AG09319 (cell line): ENCODE measurements at places on chromosomes 7 and 10.

DNA sequence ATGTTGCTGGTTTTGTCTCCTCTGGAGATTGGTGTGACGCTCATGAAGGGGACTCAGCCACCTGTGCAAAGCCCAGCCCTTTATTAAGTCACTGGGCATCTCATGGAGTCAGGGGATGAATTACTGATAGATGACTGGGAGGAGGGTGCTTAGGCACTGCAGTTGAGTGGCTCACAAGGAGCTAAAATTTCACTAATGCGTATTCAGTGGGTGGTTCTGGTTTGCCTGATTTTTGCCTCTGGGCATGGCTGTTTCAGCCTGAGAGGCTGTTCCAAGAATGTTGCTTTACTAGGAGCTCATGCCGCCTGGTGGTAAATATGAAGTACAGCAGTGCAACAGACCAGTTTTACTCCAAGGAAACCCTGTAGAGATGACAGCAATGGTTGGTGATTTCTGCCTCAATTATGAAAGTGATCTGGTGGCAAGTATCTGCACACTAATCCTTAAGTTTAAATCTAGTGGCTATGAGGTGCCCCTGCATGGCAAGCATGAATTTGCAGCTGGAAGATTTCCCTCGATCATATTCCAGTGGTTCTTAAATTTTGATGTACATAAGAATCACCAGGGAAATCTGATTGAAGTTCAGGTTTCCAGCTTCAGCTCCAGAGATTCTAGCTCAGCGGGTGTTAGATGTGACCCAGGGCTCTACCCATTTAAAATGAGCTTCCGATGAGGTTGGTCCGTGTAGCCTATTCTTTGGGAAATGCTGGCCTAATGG lies 19.9 kb downstream of the ACTA2 start:
- peak; percentile 88 for DNase-seq

DNA sequence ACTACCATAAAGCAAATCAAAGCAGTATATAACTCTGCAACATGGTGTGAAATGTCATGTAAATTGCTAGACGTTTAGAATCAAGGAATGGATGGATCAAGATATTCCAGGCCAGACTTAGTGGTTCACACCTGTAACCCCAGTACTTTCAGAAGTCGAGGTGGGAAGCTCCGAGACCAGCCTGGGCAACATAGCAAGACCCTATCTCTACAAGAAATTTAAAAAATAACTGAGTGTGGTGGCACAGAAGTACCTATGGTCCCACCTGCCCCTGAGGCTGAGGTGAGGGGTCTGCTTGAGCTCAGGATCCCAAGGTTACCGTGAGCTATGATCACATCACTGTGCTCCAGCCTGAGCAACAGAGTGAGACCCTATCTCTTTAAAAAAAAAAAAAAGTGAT lies 2.8 kb upstream of the EZH2 start:
- DNase-seq = no peak

DNA sequence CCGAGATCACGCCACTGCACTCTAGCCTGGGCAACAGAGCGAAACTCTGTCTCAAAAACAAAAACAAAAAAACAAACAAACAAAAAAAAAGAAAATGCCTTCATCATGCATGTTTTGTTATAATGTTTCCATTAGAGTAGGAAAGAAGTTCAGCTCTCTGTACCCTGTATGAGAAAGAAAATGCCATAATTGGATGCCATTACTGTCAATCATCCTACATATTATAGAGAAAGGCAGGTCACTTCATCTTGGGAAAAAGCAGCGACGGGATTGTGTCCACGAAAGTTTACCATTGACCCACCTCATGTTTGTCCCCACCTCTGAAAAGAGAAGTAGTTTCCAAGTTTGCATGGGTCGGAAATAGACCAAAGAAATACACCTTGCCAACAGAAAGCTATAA lies 33.8 kb downstream of the SEC61G start:
- no peak for DNase-seq

GRCh38 chr10:8350250-8350967 lies 295.9 kb downstream of the GATA3 start:
- DNase-seq = no peak

DNA sequence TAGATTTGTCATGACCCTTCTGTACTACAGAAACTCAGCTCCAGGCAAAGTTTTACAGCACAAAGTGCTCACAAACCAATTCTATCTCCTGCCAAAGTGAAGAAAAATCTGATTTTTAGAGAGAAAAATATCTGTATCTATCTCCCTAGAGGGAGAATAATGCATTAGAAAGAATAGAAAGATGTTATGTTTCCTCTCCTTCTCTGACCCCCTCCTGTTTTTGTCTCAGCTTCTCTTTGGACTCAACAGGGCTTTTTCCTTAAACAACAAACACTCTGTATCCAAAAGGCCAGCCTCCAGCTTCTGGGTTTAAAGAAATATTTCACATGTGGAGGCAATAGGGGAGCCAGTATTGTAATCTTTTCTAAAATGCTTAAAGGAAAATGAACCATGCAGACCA lies 627.4 kb downstream of the REEP3 start:
- no peak for DNase-seq

GRCh38 chr10:78772986-78773530 lies 295.7 kb upstream of the ZMIZ1 start:
- no peak for DNase-seq

DNA sequence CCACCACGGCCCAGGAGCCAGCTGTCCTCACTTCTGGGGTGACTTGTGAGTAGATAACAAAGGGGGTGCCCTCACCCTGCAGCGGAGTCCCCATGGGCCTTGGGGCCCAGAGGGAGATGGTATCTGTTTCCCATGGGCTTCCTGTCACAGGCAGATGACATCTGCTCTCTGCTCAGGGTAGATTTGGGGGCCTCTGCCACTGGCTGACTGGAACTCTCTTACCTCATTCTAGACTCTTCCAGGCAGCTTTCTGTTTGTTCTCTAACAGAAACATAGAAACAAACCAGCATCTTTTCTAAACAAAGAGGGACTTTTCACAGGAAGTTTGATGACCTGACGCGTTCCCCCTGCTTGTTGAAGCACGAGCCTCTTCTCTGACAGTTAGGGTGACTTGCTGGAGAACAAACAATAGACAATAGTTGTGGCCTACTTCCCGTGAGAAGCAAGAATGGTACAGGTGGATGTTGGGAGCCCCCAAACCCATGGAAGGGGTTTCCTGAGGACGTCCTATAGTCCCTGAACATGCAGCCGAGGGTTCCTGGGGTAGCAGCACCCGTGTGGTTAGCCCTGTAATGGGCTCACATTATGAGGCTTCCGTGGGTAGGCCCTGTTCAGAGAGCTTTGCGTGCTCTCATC lies 61.6 kb downstream of the GRK5 start:
- DNase-seq = no peak

GRCh38 chr10:79101560-79102497 lies 33.1 kb downstream of the ZMIZ1 start:
- DNase-seq = no peak

- no peak for DNase-seq
Measured at GRCh38 chr10:121404611-121405010, 193.6 kb downstream of the FGFR2 start.

GRCh38 chr10:32153931-32154330 lies 97.7 kb upstream of the KIF5B start:
- DNase-seq = no peak

DNA sequence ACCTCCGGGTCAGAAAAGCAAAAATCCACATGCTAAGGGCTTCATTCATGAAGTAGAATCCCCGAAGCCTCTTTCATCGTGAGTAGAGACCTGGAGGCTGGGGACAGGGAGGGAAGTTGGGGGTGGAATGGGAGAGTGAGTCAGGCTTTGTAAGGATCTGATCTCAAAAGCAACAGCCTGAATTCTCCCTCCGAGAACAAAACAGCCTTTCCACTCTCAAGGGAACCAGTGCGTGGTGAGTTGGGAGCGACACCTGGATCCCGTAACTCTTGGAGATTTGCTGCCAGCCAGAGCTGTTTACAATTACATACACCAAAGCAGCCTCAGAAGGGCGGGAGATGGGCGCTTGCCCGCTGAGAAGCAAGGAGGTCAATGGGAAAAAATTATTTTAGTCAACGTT lies 10.8 kb downstream of the AFAP1L2 start:
- no peak for DNase-seq

DNA sequence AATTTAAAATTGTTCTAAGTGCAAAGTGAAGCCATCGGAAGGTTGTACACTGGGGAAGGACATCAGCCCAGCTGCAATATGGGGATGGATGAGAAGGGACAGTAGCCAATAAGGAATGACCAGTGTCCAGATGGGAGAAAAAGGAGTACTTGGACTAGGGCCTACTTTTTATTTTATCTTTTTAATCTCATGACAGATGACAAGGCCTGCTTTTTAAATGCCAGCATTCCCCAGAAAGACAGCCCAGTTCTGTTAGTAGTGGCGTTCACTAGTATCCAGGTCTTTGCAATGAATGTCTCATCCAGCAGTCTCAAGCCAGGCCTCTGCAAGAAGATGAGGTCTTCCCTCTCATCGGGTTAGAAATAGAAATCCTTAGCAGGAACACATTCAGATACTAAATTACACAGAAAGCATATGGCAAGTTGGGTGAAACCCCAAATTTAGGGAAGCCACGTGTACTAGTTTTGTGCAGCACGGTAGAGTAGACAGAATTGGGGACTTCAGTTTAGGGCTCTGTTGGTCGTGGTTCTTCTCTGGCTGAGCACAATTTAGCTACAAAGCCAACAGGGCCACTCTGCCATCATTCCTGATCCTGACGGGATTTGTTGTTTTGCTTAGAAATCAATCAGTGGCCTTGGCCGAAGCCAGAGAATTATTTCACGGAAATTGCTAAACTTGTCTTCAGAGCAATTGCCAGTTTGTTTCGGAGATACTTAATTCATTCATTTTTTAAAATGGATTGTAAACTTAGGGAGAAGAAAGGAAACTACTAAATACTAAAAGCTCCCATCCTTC lies 227.8 kb downstream of the ARHGAP21 start:
- no peak for DNase-seq

DNA sequence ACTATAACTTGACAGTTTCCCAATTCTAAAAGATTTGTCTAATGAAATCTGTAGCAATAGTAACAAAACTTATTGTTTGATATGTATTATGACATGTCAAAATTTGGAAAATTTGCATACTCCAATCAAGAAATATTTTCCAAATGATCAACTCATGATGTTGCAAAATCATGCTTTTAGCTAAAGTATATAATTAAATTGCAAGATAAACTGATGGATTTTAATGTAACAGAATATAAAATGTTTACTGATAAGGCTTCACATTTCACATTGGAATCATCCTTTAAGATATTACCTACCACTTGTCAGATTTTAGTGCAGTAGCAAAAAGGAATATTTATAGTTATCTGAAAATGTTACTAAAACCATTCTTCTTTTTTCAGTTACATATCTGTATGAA lies 421.9 kb upstream of the SEMA3D start:
- DNase-seq = no peak

GRCh38 chr10:3470191-3470590 lies 297.6 kb upstream of the PITRM1 start:
- no peak for DNase-seq

DNA sequence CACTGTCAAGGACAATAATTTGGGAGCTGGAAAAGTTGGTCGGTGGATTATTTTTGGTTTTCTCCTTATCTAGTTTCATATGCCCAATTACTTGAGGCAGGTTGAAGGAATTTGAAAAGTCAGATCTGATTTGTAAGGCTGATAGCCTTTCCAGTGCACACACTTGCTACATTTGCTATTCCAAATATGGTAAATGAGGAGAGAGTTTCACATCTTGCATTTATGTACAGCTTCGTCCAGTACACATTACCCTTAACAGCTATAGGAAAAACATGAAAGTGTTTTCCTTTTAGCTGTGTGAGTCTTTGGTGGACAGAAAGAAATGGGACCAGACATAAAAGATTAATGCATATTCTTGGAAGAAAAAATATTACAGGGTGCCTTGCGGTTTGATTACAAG lies 201.8 kb downstream of the CELF2 start:
- no peak for DNase-seq

DNA sequence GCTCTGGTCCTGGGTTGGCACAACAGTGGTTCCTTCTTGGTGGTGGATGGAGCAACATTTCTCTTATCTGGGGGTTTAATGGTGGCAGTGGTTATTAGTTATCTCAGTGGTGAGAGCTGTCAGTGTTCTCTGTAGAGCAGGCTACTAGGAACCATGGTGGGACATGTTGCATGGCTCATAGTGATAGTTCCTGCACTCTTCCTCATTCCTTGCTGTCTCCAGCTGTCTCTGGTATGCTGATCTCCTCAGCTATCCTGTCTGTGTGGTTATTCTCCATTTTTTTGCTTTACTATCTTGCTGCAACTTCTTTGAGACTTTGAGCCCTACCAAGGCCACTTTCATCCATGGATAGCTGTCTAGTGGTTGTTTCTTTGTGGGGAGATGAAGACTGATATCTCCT lies 44.0 kb downstream of the CCDC7 start:
- no peak for DNase-seq

- no peak for DNase-seq
Measured at GRCh38 chr7:128000854-128001265, 30.4 kb downstream of the LRRC4 start.

DNA sequence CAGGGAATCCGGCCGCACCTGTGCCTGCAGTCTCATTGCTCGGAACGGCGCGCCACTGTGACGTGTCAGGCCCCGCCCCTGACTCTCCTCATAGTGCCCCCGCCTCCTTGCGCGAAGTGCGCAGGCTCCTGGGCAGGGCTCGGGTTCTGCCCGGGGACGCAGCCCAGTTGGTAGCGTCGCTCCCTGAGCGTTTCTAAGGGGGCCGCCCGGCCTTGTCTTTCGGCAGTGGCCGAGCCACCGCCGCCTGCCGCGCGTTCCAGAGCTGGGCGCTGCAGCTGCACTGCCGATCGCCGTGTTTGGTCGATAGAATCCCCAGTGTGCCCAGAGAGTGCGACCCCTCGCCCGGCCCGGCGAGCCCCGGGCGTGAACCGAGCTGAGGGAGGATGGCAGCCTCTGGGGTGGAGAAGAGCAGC lies at the start of gene KLHL7:
TSS of gene KLHL7 (plus strand) at position 142 of the 413 bp plus-strand sequence. CDS start at position 384, 242 bp downstream.
- peak; percentile 69 for DNase-seq

GRCh38 chr10:87720665-87721064 lies 61.0 kb downstream of the PAPSS2 start:
- no peak for DNase-seq

DNA sequence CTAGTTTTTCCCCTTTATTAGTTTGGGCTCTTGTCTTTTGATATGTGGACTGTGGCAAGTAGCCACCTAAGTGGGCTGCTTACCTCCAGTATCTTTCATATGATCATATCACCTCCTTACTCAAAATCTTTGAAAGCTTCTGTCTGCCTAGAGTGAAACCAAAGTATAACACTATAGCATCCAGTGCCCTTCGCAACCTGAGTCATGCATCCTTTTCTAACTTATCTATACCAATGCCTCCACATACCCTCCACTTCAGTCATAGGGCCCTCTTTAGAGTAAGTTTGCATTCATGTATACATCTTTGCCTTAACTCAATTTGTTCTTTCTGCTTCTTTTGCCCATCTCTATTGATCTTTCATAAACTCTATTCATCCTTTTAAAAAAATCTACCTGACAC lies 15.7 kb upstream of the MACC1 start:
- no peak for DNase-seq

GRCh38 chr7:134210227-134210626 lies 83.1 kb downstream of the LRGUK start:
- DNase-seq = no peak
